ENCODE measurements at places on chromosomes 7 and 10.

DNA sequence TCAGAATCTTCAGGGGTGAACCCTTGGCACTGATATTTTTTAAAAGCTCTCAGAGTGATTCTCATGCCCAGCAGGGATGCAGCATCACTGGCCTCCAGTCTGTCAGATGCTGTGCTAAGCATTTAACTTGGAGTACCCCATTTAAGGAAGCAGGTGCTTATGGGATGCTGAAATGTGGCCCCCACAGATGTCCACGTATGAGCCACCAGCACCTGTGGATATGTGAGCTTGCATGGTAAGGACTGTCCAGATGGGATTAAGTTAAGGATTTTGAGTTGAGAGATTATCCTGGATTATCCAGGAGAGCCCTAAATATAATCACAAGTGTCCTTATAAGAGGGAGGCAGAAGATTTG, 17.7 kb downstream of the CHST3 start:
- no peak for DNase-seq

- no peak for DNase-seq
Observed at GRCh38 chr10:79468841-79469585, 23.6 kb upstream of the ZCCHC24 start.

GRCh38 chr10:4281190-4281825, 496.3 kb upstream of the KLF6 start:
- no peak for DNase-seq

DNA sequence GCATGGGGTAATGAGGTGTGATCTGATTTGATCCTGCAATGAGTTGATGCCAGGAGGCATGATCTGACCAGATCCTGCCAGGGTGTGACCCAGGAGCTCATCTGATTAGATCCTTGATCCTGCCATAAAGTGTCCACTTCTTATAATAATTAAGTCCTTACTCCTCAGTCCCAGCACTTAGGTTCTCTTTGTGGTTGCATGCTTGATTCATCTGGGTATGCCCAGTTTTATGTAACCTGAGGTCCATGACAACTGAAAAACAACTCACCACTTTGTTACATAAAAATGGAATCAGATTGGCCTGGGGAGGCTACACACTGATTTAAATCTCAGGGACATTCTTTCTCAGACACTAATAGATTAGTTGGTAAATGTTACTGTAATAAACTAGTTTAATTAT, 19.1 kb downstream of the ACADSB start:
- no peak for DNase-seq

GRCh38 chr7:25318047-25318446, 89.8 kb upstream of the NPVF start:
- DNase-seq: no peak

DNA sequence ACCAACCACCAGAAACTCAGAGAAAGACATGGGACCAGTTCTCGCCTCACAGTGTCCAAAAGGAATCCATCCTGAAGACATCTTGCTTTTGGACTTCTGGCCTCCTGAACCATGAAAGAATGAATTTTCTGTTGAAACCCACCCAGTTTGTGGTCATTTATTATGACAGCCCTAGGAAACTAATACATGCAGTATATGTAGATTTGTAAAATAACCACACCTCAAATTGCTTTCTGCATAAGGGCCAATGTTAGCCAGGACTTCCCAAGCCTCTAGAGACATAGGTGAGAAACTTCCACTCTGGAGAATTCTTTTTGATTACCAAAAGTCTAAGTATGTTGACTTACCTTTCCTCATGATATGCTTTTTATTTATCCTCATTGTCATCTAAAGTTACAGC, 210.5 kb upstream of the SP4 start:
- DNase-seq: no peak

GRCh38 chr7:131726686-131727085, 170.3 kb upstream of the PODXL start:
- no peak for DNase-seq

- no peak for DNase-seq
Observed at GRCh38 chr10:16597656-16598055, 76.0 kb upstream of the C1QL3 start.

DNA sequence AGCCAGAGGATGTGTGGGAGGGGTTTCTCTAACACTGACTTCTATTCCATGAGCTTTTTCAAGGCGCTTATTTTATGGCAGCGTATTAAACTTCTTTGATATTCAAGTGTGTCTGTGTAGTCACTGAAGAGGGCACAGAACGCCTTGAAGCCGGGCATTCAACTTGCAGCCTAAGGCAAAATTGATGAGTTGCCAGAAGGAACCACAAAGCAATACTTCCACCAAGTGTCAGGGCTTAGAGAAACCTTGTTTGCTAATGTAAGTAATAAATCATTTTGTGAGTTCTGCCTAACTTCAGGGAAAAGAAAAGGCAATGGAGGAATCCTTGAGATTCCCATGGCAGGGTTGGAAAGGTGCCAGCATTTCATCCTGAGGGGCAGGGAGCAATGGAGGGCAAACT, 163.8 kb downstream of the LCOR start:
- DNase-seq: no peak

DNA sequence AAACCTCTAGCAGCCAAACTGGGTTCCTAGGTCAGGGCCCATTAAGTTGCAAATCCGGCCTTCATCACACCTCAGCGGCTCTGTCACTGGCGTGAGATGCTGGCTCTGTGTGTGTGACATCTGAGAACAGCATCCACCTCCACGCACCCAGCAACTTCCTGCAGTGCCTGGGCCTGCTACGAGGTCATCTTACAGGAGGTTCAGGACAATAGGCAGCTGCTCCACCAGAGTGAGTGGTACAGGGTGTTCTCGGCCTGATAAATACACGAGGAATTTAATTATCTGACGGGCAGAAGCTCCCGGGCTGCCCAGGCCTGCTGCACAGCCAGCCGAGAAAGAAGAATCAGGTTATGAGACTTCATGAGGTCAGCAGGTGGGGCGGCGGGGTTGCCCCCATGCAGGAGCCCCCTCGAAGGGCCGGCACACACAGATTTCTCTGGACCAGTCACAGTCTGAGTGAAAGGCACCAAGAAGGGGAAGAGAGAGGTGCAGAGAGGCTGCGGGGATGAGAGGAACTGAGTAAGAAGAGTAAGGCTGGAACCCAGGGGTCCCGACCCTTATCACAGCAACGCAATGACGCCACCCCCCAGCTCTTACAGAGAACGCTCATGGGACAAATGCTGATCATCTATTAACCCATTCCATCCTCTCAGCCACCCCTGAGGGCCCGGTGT, 49.3 kb downstream of the CALML3 start:
- DNase-seq: no peak

- DNase-seq: no peak
Observed at GRCh38 chr10:3401491-3401938, 228.9 kb upstream of the PITRM1 start.

GRCh38 chr10:13597909-13598308, 11.1 kb downstream of the PRPF18 start:
- DNase-seq: no peak

DNA sequence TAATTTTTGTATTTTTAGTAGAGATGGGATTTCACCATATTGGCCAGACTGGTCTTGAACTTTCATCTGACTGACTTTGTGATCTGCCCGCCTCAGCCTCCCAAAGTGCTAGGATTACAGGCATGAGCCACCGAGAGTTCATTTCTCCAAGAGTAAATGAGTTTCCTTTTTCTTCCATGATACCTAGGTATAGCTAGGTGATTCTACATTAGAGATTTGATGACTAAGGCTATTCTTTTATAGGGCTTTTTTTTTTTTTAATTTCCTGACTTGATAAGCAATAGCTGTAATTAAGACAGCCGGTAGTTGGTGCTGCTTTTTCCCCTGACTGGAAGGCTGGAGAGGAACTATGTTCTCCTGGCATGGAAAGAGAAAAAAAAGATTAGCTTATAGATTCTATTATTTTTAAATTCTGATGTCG, 3.3 kb downstream of the PTPN12 start:
- DNase-seq: no peak

DNA sequence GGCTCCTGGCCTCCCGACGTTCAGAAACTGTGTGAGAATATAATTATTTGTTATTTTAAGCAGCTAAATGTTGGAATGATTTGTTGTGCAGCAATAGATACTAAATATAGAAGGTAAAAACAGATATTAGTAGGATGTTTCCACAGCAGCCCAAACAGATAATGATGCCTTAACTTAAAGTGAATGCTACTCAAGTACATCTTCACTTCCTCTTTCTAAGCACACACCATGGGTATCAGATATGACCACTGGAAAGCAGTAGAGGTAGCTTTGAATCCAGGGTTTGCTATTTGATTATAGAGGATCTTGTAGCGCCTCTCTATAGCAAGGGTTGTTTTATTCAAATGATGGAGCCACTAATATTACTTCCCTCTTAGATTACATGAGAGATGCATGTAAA, 38.2 kb upstream of the BET1 start:
- no peak for DNase-seq

DNA sequence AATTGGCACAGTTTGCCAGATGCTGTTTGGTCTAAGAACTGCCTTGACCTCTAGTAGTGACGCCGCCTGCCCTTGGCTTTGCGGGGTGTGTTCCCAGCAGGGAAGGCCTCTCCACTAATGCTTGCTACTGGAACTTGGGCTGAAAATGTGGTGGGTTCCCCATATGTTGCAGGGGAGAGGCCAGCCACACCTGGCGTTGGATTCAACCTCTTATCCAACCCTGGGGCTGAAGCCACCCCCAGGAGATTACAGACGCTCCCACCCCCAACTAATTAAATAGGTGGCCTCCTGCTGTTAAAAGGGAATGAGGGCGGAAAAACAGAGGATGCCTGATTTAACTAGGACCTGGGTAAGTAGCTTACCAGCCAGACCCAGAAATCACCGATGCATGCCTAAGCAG, 19.2 kb upstream of the ATOH7 start:
- DNase-seq: no peak

DNA sequence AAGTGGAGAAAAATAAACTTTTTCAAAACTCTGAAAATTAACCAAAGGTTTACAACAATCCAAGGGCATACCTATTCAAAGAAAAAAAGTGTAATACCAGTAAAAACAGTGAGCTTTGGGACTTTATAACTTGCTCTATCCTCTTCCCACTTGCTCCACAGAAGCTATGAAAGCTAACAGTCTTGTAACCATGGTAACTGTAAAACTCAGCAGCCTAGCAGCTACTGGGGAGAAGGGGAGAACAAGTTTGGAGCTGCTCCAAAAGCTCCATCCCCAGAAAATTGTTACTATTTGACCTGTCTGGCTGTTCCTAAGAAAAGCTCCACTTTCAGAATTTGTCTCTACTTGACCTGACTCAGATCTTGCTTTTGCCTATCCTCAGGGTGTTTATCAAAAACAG, 191.5 kb downstream of the OTUD1 start:
- DNase-seq: no peak

DNA sequence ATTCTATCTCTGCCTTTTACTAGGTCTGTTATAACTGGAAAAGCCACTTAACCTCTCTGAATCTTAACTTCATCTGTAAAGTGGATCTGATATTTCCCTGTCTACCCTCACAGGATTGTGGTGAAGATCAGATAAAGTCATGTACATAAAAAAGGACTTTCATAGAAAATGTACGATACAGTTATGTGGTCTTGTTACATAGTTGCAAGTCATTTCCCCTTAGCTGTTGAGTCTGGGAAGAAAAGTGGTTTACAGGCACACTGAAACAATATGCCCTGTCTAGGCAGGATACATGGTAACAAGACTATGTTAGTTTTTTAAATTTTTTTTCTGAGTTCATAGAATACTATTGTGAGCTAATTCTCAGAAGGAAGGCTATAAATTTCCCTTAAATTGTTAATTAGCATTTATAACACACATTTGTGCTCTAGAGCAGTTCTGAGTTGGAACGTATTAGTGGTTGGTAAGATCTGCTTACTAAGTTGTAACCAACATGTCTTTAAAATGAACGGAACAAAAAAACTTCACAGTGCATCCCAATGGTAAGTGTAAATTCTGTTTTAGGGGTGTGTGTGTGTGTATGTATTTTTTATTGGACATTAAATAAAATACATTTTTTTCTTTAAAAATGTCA, 7.1 kb upstream of the GSTO1 start:
- DNase-seq: no peak

- DNase-seq: no peak
Observed at GRCh38 chr7:12719141-12719919, 31.9 kb downstream of the ARL4A start.

DNA sequence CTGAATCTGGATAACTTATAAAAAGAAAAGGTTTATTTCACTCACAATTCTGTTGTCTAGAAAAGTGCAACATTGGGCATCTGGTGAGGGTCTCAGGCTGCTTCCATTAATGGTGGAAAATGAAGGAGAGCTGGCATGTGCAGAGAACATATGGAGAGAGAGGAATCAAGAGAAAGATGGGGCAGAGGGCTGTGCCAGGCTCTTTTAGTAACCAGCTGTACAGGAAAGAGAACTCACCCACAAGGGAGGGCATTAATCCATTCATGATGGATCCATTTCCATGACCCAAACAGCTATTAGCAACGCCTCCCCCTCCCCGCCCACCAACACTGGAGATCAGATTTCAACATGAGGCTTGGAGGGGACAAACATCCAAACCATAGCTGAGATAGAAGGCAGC, 61.7 kb upstream of the LYZL1 start:
- no peak for DNase-seq
